ENCODE measurements at places on chromosomes 1 and 21. TPM values are rescaled to one million over a fixed set of nuclear protein-coding genes. Genes with fewer than 3 reads are reported as not detected.

DNA sequence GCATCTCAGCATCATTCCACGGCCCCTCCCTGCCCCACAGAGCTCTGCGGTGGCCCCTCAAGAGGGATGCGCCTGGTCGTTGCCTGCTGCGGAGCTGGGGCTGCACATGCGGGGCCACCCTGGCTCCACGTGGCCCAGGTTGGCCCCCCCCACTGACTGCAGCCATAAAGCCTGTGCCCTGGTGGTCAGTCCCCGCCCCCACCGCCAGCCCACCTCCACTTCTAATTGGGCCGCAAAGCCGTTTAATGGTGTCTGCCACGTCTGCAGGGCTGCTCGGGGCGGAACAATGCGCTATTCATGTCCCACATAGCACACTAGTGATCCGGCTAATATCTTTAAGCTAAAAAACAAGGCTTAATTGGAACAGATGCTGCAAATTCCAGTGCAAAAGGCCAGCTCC is 33.5 kb upstream of the ACTRT2 start:
- DNase-seq = no peak

DNA sequence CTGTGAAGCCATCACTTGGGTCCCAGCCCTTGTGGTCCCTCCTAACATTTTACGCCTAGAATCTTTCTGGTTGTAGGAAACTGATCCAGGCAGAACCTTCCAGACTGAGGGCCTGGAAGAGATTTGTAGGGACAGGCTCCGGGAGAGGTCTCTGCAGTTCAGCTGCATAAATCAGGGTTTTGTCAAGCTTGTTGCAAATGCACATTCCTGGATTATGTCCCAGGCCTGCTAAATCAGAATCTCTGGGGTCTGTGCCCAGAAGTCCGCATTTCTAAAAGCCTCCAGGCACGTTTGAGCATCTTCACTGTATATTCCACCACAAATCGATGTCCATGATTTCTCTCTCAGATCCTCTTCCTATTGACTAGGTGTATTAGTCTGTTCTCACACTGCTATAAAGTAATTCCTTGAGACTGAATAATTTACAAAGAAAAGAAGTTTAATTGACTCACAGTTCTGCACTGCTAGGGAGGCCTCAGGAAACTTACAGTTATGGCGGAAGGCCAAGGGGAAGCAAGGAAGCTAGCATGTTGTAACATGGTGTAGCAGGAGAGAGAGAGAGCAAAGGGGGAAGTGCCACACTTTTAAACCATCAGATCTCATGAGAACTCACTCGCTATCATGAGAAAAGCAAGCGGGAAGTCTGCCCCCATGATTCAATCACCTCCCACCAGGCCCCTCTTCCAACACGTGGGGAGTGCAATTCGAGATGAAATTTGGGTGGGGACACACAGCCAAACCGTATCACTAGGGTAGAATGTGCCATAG is 1.2 kb upstream of the FHAD1 start:
- DNase-seq = no peak

The LCE1A gene
- not detected for polyA plus RNA-seq

DNA sequence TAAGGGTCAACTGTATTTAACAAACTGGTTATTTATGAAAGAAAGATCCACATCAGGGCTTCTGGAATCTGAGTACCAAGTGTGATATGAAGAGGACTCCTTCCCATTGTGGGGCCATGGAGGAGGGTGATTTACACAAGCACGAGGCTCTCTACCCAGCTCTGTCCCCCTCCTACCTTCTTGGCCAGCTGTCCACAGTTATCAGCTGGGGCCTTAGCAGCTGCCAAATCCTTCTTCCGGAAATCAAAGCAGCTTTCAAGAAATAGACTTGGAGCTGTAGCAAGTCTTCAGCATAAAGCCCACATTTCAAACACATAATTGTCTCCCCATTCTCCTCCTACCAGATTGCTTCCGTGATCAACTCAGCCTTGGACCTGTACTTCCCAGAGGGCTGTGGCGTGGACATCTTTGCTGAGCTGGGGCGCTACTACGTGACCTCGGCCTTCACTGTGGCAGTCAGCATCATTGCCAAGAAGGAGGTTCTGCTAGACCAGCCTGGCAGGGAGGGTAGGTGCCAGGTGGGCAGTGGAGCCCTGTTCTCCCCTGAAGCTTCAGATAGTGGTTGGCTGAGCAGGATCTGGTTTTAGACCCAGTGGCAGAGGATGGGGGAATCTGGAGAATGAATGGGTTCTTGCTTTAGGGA is 15.5 kb downstream of the AZIN2 start:
- DNase-seq = no peak

- DNase-seq = no peak
Measured at GRCh38 chr1:247173431-247173830, 1.6 kb upstream of the ZNF124 start.

DNA sequence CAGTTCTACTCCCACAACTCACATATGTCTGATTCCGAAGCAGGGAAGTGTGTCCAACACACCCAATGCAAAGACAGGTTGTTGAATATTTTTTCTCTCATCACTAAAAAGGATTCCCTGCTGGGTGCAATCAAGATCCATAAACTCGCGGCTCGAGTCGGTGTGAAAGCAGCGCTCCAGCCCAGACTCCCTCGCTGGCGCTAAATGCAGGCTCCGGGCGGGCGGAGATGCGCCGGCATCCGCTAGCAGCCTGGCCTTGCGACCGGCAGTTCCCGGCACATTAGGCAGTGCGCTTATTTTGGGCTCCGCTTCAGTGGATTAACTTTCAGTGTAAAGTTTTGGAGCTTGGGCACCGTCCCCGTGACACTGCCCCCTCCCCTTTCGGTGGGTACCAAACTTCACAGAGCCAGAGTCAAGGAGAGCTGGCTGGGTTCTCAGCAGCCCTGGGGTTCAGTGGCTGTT is 87.7 kb upstream of the POU3F1 start:
- DNase-seq = no peak

GRCh38 chr1:62922006-62922405 is 138.1 kb downstream of the ATG4C start:
- DNase-seq = no peak

DNA sequence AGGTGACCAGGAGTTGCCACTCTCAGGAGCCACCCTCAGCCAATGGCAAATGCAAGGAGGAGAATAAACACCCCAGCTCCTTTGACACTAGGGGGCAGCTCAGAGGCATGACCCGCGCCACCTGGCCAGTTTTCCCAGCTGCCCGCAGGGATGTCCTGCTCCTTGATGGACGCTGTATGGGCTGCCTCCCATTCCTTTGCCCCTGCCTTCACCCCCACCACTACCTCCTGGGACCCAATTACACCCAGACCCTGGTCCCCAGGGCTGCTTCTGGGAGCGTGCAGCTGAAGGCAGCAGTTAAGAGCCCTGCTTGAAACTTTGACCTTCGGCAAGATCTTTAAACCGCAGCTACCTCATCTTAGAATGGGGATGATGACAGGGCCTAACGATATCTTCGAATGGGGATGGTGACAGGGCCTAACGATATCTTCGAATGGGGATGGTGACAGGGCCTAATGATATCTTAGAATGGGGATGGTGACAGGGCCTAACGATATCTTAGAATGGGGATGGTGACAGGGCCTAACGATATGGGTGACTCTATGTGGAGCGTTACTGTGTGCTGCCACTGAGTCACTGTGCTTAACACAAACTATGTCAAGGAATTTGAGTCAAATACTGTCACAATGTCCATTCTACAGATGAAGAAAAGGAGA is 163.0 kb upstream of the KAZN start:
- no peak for DNase-seq

The RIPPLY3 gene
- 2.3 TPM for polyA plus RNA-seq

DNA sequence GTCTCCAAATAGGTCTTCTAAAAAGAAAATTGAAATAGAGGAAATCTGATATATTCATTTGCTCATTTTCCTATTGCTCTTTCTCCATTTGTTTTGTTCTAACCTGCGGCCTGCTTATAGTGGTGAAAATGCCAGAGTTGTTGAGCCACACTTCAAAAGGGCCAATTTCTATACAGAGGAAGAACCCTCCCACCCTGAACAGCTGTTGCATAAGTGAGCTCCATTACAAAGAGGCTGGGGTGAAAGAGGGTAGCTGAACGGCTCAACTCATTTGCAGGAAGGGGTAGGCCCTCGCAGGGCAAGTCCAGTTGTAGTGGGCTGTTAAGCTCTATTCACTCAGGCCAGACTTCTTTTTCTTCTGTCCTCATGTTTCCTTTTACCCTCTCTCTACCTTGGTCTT is 8.8 kb downstream of the ADCY10 start:
- DNase-seq = no peak

The MFAP2 gene
- polyA plus RNA-seq = 305 TPM

GRCh38 chr1:9718006-9718680 is 66.6 kb downstream of the PIK3CD start:
- no peak for DNase-seq

The LCE3A gene
- polyA plus RNA-seq = not detected

DNA sequence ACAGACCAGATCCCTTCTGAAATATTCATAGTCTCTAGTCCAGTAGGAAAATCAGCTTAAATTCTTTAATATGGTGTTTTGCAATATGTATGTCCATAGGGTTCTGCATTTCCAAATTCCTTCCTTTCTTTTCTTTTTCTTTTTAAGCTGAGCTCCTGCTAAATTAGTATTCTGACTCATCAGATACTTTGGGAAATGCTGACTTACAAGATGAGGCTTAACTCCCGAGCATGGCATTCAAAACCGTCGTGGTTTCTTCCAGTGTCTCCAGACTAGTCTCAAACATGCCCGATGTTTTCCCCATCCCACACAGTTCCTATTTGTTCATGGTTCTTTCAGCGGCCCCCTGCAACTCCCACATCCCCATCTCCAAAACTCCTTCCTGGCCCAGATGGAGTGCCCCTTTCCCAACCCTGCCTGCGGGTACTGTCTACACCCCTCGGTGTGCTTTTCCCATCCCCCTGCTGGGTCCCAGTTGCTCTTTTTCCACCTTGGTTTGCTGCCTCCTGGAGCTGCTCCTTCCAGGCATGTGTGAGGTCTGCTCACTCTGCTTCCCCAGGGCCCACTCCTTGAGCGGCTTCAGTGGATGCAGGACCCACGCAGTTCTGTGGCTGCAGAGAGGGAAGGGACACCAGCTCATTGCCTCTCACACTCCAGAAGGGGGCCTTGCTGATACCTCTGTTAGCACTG is 19.5 kb upstream of the ETV3 start:
- no peak for DNase-seq

- no peak for DNase-seq
Measured at GRCh38 chr1:195195423-195196057, 1412.7 kb downstream of the KCNT2 start.

GRCh38 chr21:37367703-37368540 is 1.3 kb downstream of the DYRK1A start:
- no peak for DNase-seq

DNA sequence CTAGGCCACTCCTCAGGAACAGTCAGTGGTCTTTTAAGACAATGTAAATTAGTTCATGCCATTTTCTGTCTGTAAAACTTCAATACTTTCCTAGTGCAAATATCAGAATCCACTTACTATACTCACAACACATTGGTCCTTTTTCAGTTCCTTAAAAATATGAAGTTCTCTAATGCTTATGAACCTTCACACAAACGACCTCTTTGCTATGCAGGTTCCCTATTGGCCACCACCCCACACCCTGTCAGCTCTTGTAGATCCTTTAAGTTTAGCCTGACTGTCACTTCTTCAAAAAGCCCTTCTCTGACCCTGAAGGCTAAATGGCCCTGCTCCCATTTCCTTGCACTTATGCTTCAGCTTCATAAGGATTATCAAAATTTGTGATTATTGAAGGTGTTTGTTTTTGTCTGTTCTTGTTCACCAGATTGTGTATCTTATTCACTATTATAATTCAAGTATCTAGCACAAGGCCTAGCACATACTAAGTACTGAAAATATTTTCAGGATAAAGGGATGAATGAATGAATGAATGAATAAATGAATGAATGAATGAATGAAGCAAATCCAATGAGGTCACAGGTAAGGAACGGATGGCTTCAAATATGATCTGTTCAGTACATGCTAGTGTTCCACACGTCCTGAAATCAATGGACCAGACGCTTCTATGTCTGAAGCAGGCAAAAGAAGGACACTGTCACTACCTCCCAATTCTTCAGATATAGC is 373.9 kb downstream of the VAV3 start:
- no peak for DNase-seq

GRCh38 chr21:42939582-42940413 is 14.4 kb upstream of the ERVH48-1 start:
- DNase-seq = peak; percentile 55

- no peak for DNase-seq
Measured at GRCh38 chr1:1763657-1764621, 14.3 kb downstream of the NADK start.

DNA sequence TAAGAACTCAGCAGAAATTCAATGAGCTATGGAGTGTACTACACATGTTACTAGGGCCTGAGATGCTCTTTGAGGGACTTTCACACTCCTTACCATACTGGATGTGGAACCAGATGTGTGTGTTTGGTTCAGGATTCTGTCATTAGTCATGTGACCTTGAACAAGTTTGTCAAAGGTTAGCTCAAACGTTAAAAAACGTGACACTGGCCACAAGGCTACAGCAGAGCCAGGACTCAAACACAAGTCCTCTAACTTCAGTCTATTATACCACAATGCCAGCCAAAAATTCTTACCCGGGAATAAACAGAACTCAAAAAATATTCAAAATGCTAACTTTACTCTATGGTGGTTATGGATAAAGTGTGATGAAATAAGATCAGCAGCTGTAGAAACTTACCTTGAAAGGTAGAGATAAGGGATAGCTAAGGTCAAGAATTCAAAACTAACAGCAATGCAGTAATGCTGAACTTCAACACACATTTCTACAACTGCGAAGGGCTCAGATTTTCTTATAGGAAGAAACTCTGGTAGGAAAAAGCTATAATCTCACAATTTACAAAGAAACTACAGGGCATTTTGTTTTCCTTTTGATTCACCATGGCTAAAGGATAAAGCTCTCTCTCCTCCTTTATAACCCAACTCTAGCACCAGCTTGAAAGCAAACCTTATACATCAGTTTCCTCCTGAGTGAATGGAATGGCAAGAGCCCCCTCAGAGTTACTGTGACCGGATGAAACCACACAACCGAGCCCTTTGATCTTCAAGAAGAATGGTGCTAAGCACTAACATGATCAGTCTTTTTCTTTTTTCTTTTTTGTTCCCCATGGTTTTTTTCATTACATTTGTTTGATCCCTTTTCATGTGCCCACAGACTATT is 233.9 kb downstream of the SLC45A1 start:
- no peak for DNase-seq

The CFHR4 gene
- polyA plus RNA-seq = not detected

DNA sequence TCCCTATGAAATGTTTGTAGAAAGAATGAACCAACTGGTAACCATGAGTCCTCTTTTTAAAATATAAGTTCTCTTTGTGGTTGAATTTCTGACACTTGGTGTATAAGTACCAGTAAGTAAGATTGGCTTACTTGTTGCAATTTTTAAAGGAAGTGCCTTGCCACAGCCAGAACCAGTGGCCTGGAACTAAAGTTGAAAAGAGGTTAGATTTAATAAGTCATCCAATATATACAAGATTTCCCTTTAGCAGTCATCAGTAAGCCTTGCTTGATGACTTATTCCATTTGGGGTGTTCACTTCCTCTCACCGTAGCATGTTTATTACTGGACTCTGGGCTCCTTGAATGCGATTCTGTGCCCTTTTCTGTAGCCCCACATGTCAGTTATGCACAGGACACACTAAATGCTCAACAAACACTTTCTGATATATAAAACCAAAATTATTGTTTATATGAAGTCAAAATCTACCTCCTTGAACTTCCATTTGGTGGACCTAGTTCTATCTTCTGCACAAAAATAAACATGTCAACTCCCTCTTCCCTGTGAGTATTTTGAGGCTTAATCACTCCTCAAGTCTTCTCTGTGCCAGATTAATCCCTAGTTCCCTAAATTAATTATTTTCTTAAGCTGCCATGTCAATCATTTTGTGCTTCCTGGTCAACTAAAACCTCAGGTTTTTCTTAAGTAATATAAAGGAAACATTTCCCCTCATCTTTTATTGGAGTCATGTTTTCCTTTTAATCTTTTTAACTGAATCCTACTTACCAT is 218.1 kb downstream of the ST6GALNAC3 start:
- DNase-seq = no peak

- DNase-seq = no peak
Measured at GRCh38 chr1:210505601-210506496, 177.1 kb downstream of the HHAT start.
